ENCODE measurements at places on chromosomes 3 and 15.
A peak's percentile ranks its signal among the peaks of the same experiment; 100 is the strongest.

DNA sequence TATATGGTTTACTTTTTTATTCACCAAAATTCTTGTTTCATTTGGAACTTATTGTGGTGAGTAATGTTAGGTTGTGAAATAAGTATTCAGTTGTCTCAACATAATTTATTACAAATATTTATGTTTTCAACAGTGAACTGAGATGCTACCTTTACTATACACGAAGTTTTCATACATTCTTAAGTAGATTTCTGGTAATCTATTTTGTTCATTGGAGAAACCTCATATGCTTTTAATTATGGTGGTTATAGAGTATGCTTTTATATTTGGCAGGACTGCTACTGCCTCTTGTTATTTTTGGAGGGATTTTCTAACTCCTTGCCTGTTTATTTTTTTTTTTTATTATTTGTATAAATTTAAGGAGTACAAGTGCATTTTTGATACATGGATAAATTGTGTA, 253.1 kb downstream of the NLGN1 start:
- DNase-seq, result no peak

DNA sequence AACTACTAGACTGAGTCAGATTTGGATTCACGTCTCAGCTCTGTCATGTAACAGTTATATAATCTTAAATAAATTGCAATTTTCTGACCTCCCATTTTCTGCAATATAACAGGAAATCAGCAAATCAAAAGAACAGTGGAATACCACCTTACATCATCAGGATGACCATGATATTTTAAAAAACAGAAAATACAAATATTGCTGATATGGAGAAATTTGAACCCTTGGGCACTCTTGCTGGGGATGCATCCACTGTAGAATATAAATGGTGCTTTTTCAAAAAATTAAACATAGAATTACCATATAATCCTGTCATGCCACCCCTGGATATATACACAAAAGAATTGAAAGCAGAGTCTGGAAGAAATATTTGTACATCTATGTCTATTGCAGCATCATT, 982.5 kb downstream of the TBL1XR1 start:
- DNase-seq, result no peak

DNA sequence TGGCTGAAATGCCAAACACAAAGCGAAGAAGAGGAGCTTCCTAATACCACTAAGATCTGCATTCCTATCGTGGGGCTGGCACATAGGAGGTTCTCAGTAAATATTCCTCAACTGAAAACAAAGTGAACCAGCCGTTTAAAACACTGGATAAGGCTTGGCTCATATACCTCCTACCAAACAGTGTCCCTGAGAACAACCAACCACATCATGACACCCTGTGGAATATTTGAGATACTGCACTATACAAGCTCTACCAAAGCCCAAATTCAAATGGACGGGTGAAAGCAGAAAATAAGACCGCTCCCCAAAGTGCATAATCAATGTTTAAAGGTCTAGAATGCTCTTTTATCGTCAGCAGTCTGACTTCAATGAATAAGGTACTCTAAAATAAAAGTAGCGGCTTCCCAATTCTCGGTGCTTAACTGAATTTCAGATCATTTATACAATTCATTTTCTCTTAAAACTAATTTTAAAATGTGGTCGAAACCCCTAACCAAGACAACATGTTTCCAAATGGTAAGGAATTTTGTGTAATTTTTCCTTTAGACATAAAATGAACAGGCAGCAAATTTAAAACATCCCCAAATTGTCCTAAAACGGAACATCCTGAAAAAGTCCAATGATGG, 425.8 kb downstream of the ERC2 start:
- DNase-seq, result peak; percentile 1

DNA sequence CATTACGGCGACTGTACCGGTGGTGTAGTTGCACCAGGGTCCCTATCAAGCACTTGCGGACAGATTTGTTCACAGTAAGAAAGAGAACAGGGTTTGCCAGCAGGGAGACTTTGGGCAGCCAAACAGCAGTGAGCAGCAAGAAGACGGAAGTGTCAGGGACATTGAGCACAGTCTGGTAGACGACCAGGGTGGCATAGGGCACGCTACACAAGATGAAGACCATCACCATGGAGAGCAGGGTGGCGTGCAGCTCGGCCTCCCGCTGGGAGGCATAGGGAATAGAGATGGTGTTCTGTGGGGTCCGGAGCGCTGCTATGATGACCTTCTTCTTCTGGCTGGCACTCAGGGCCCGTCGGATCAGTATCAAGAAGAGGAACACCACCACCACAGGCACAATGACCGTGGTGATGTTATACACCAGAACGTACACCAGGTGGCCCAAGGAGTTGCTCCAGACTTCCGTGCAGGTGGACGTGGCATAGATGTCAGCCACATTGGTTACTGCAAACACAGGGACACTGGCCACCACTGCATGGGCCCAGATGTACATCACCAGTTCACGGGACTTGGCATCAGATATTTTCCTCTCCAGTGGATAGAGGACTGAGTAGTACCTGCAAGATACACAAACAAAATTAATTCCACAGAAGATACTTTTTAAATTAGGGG, 19.1 kb upstream of the FSIP1 start:
- DNase-seq, result no peak

DNA sequence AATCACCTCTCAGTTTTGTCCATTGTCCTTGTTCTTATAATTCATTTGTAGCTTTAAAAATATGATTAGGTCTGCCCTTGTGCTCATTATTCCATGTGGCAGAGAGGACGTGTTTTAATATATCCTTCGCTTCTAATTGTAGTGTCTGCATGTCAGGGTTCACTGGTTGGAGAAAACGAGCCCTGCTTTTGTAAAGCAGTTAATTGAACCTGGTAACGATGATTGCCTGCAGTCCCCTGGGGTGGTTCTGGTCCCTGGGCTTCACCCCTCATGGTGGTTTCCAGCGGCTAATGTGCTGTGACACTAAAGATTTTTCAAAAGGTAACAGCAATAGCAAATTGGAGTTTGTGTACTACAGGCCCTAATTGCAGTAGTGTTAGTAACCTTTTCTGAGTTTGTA, 299.6 kb downstream of the CACNA2D3 start:
- DNase-seq, result no peak

- DNase-seq, result no peak
These were observed 29.9 kb upstream of the NOX5 start for GRCh38 chr15:68984586-68984985.

- DNase-seq, result peak; percentile 88
These were observed 10.5 kb upstream of the BUB1B start for GRCh38 chr15:40150163-40150925.

GRCh38 chr3:62119139-62119538, 254.2 kb downstream of the FEZF2 start:
- no peak for DNase-seq

GRCh38 chr3:35789042-35789831, 149.9 kb downstream of the ARPP21 start:
- no peak for DNase-seq

DNA sequence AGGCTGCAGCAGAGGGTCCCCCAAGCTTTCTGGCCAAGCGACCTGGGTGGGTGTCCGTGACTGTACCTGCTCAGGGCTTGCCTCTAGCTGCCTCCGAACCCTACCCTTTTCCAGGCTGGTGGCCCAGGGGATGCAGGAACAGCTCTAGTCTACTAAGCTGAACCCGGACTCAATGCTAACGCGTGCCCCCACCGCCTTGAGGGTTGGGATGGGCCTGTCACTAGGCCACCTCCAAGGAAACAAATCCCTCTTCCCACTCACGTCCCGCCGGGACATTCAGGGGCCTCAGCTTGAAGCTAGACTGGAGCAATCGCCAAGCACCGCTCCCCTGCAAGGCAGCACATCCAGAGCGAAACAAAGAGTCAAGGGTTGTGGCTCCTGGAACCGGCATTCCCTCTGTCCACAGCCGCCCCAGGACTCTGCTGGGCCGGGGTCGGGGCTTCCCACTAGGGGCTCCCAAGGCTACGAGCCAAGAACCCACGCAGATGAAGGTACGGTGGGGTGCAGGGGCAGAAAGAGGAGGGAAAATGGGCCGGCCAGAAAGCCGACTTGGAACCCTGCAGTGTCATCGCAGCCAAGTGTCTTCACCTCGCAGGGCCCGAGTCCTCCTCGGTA, 2.9 kb downstream of the FBXL22 start:
- DNase-seq, result peak; percentile 44

- DNase-seq, result no peak
These were observed 109.2 kb upstream of the SLC6A11 start for GRCh38 chr3:10706740-10707399.

DNA sequence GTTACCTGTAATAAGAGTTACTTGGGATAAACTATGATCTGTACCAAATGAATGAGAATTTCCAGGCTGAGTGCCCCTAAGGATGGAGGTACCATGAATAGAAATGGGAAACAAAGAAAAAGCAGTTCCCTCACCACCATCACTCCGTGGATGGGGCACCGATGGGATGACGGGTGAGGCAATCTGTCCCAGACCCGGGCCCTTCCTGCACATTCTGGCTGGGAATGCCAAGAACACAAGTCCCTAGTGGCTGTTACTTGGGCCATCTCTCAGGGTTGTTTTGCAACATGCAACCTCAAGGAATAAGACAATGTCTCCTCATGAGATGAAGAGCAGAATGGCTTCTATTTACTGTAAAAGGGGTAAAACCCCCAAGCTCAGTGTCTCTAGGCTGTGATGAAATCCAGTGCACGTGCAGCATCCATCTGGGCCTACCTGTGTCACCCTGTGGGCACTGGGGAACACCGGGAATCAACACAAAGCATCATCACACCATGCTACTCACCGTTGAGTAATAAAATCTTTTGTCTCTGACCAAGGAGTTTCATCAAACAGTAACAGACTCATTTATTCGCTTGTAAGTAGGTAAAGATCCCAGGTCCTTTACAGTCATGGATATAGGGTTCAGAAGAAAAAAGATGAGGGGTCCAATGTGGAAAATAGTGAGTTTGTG, 22.3 kb downstream of the GNB4 start:
- no peak for DNase-seq

- no peak for DNase-seq
These were observed 325.4 kb upstream of the ONECUT1 start for GRCh38 chr15:53115563-53115962.

DNA sequence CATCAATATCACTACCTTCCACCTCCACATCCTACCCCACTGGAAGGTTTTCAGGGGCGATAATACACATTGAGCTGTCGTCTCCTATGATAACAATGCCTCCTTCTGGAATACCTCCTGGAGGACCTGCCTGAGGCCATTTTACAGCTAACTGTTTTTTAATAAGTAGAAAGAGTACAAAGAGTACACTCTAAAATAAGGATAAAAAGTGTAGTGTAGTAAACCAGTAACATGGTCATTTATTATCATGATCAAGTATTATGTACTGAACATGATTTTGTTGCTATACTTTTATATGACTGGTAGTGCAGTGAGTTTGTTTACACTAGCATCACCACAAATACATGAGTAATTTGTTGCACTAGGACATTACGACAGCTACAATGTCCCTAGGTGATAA, 46.6 kb upstream of the SSR3 start:
- no peak for DNase-seq

DNA sequence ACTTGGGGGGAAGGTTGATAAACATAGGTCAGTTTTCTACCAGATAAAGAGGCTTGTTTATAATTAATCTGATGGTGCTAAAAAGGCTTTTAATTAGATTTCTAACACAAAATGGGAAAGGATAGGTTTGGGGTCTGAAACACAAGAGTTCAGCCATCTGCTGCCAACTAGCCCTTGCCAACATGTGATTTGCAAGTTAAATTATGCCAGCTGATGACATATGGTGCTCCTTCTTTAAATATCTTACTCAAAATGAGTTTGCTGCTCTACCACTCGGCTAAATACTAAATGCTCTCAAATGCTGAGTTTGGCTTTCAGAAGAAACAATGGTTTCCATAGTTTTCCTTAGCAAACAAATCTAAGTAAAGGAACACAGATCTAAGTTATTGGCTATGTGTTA, 557.8 kb upstream of the CCDC54 start:
- DNase-seq, result no peak

DNA sequence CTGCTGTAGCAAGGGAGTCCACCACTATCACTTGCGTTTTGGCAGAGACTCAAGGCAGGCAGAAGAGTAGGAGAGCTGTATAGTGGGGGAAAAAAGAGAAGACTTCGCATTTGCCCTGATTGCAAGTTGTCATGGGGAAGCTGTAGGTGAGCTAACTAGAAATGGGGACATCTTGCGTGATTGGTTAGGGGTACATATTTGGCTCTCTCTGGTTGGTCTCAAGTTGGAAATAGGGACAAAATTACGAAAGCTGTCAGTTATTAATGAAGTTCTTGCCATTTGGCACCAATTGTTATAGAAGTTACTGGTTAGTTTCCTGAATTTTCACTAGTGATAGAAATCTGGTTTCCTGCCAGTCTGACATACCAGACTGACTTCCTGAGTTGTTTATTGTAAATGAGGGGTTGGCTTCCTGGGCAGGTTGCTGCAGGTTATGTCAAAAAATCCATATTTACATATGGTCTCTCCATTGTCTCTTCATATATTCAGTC, 8.2 kb upstream of the SENP7 start:
- no peak for DNase-seq

- DNase-seq, result no peak
These were observed 265.0 kb downstream of the XXYLT1 start for GRCh38 chr3:195005759-195006510.

GRCh38 chr3:14725564-14726440, 50.9 kb downstream of the C3orf20 start:
- no peak for DNase-seq

GRCh38 chr3:122697952-122698620, 17.4 kb downstream of the PARP14 start:
- no peak for DNase-seq

DNA sequence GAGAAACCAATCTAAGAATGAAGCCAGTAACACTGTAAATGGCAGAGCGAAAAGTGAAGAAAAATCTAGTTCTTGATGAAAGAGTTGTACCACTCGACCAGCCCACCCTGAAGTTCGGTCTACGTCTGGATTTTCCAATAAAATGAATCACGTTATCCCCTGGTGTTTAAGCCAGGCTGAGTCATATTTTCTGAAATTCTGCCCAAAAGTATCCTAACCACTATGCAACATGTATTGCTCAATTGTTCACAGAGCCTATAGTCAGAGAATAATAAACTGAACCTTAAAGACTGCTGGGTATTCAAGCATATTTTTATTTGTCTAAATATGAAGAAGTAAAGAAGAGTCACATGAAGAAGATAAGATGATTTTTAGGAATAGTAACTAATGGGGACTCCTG, 245.7 kb downstream of the FGF12 start:
- DNase-seq, result no peak

DNA sequence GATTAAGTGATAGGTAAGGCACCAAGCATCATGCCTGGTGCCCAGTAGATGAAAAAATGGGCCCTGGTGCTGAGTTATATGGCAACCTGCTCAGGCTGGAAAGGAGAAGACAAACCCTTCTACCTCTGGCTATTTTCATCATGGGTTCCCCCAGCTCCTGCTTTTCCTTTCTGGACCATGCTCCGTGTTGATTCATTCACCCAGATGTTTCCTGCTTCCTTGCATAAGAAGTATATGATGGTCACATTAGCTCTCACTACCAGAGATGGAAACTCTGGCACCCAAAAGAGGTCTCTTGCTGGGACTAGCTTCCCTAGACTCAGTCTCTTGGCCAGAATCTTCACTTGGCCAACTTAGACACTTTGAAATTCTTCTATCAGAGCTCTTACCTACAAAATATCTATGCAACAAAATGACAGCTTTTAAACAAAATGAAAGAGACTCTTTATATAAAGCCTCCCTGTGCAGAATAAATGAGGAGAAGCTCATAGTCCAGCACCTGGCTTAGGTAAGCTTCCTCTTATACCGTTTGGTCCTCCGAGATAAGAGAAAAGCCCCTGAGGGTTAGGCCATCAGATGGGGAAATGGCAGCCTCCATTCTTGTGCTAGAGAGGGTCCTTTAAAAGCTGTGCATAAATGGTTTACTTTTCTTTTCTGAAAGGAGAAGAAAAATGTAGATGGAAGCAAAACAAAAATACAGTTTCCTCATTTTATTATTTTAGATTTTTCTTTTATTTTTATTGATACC, 46.8 kb upstream of the MCF2L2 start:
- no peak for DNase-seq
